T-helper 1 cell (primary cell): ENCODE measurements at places on chromosomes 5 and 9.

GRCh38 chr5:109681763-109682162, 8.0 kb upstream of the MAN2A1 start:
- DNase-seq = no peak

GRCh38 chr5:83026930-83027687, 50.1 kb downstream of the TMEM167A start:
- no peak for DNase-seq

GRCh38 chr5:149641000-149641576, 59.8 kb downstream of the ARHGEF37 start:
- DNase-seq = no peak

DNA sequence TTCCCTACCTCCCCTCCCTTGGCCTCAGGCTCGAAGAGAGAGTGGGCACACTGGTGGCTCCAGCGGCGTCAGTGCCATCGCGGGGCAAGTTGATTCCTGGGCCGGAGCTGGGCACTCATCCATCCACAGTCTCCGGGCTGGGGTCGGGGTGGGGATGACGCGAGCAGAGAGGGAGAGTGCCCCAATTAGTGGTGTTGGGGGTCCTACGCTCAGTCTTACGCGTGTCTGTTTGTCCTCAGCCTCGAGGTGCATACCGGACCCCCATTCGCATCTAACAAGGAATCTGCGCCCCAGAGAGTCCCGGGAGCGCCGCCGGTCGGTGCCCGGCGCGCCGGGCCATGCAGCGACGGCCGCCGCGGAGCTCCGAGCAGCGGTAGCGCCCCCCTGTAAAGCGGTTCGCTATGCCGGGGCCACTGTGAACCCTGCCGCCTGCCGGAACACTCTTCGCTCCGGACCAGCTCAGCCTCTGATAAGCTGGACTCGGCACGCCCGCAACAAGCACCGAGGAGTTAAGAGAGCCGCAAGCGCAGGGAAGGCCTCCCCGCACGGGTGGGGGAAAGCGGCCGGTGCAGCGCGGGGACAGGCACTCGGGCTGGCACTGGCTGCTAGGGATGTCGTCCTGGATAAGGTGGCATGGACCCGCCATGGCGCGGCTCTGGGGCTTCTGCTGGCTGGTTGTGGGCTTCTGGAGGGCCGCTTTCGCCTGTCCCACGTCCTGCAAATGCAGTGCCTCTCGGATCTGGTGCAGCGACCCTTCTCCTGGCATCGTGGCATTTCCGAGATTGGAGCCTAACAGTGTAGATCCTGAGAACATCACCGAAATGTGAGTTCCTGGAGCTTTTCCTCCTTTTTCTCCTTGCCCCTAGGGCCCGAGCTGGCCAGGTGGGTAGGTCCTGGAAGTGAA, 861 bp downstream of the NTRK2 start:
- no peak for DNase-seq

GRCh38 chr5:40034441-40034840, 609.7 kb upstream of the DAB2 start:
- no peak for DNase-seq

DNA sequence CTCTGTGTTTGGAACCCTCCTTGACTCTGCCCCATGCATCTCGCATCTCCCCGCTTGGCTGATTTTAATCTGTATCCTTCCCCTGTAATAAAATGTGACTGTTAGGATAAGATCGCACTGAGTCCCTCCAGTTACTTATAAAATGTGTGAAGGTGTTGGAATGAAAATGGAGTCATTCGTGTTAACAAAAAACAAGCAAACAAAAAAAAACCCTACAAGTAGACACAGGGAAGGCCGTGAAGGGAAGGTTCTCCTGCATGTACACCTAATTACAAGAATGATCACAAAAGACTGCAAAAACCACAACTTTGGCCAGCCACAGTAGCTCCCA, 14.2 kb upstream of the VDAC1 start:
- no peak for DNase-seq

GRCh38 chr5:78318337-78318736, 23.8 kb upstream of the AP3B1 start:
- DNase-seq = no peak

DNA sequence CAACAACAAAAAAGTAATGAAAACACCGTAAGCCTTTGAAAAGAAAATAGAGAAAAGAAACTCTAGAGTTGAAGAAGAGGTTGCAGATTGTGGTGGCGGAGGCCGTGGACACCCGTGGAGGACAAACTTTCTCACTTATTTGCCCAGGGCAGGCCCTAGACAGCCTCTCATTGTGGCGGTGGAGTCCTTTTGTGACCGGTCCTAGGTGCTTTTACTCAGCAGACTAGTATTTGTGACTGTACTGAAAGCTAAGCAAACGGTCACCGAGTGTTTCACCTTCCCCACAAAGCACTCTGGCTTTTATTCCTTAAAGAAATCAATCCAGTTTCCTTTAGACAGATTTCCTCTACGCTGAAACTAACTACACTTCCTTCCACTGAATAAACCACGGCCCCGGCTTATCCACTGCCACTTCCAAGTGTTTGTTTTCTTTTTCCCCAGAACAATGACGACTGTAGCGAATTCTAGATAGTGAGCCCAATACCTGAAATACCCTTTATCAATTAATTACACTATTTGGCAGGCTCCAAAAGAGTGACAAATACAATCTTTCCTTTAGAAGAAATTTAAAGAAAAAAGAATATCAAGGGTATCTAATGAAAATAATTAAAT, 210.2 kb upstream of the TARS1 start:
- DNase-seq = no peak

- DNase-seq = no peak
Observed at GRCh38 chr5:36177154-36177553, 25.2 kb downstream of the SKP2 start.

DNA sequence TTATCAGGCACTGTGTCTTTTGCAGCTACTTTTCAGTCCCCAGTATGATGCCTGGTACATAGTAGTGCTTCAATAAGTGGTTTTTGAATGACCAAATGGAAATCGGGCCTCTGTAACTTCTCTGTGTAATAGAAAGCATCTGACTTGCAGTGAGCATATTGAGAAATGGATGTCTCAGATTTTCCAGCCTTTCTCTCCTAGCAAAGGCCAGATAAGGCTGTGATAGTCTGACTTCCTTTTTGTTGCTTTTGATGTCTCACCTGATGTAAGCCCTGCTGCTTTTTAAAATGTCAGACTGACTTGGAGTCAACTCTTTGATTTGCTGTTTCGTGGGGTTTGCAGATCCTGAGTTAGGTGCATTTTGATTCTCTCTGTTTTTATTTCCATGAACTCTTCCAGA, 590.0 kb upstream of the ZNF608 start:
- no peak for DNase-seq

DNA sequence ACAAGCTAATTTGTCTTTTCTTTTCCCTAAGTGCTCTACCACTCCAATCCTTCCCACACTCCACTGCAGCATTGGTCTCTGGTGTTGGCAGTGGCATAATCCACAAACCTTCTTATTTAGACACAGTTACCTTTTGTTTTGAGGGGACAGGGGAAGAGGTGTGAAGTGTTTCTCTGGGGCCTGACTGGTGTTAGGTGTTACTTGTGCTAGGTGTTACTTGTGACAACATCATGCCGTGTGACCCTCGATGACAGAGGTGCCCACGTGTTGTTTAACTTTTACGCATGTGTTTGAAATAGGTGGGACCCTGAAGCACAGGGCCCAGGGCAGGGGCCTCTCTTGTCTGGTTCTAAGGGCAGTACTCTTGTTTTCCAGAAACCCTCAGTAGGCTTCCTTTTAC, 70.5 kb upstream of the SPRY4 start:
- DNase-seq = no peak

GRCh38 chr5:31322946-31323345, 129.5 kb downstream of the CDH6 start:
- DNase-seq = no peak

- no peak for DNase-seq
Observed at GRCh38 chr9:9412241-9412640, 1200.6 kb downstream of the PTPRD start.

DNA sequence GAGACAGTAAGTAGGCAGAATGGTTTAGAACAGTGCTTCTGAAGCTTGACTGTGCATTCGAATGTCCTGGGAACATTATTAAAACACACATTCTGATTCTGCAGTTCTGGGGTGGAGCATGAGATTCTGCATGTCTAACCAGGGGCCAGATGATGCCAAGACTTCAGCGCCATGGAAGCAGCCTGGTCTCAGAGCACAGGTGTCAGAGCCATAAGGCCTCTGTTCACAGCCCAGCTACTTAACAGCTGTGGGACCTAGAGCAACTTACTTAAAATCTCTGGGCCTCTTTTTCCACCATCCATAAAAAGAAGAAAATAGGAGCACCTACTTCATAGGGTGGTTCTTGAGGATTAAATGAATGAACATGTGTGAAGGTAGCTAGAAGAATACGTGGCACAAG, 84.0 kb downstream of the GNAQ start:
- no peak for DNase-seq

GRCh38 chr5:95565280-95565920, 10.5 kb downstream of the ARSK start:
- DNase-seq = no peak

DNA sequence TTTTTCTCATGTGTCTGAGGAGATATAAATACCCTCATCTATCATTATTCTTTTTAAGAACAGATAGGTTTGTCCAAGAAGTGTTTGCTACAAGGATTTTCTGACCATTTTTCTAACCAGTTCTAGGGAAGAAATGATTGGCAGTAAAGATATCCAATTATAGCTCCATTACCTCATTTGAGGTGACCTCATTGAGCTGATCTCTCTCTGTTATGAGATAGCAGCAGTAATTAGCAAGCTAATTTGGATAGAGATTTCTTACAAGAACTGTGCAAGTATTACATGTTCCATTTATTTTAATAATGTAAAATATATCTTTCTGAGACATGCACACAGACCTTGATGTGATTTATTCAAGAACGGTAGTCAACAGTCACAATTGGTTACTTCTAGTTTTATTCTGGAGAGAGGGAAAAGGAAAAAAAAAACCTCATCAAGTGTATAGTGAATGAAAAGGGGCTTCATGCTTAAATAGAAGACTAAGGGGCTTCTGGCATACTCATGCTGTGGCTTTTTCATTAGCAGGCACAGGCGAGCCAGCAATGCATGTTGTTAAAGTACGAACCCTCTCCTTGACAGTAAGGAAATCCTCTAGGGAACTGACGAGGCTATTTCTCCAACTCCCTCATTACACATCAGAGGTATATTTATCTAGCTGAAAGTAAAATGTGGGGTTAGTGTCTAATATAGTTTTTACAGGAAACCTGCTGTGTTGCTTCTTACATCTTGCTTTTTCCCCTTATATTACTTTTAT, 127.3 kb downstream of the NUDT12 start:
- DNase-seq = no peak

GRCh38 chr5:110631236-110631635, 95.2 kb downstream of the TMEM232 start:
- no peak for DNase-seq

GRCh38 chr9:136823136-136824046, 15.6 kb downstream of the RABL6 start:
- peak; percentile 4 for DNase-seq

DNA sequence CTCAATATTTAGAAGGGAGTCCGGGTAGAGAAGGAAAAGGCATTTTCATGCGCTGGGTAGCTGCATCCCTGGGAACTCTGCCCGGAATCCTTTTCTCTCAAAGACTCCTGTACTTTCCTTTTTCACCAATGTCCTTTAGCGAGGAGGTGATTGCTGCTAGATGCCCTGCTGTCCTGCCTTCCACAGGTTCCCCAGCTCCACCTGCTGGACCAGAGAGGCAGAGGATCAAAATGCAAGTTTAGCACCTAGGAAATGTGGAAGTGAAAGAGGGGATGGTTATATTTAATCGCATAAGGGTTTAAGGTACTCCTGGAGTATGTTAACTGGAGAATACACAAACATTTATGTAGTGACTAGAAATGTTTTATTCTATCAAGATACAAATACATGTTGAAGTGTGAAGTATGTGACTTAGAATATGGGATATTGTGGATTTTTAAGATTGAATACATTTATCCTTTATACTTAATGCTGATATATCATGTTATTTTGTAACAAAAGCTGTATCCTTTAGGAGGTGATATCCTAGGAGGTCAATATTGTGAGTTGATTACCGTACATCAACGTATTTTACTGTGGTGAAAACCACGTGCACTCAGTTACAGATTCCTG, 145.7 kb downstream of the ARHGAP26 start:
- DNase-seq = no peak

DNA sequence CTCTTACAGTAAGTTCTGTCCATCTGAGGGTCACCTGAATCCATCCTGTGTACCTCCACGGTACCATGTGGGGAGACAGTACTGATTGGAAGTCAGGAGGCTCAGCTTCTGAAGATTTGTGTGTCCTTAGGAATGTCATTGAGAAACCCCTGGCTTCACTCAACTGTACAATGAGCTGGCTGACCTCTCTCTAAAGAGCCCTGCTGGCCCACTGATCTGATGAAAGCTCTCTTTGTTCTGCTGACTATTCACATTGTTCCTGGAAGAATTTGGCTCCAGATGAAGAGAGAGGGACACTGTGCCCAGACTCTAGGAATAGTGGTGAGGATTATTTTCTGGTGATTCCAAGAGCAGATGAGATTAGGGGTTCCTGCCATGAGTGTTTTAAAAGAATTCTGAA, 141.2 kb downstream of the LURAP1L start:
- DNase-seq = no peak

DNA sequence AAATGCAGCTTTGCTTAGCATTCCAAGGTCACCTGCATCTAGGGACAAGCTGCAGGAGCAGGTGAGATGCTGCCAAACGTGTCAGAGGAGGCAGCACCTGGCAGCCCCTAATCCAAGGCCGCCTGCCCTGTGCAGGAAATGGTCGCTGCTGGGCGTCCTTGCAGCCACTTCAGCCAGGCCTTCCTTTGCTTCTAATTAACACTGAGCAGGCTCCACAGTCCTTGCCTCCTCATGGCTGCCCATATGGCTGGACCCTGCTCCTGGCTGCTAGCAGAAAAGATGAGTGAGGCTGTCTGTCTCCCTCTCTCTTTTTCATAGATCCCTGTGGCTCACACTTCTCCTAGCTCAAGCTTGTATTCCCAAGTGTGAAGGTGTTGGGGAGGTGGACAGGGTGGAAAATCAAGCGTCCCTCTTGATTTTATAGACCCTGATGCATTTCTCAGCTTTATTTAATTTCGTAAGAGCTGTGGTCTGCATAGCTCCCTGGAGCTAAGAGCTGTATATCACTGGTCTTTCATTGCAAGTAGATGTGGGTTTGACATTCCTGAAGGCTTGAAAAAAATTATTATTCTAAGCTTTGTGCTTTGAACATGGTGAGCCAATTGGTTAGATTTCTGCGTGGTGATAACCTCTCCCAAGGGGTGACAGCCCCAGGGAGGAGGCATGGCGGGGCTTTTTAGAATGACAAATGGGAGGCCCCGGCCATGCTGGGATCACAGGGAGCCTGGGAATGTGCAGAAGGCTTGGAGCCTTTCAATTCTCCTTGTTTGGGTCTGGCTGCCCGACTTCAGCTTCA, 193.8 kb downstream of the SLIT3 start:
- DNase-seq = no peak

GRCh38 chr5:83991566-83992224, 271.0 kb upstream of the HAPLN1 start:
- no peak for DNase-seq
